ENCODE measurements at places on chromosomes 7 and 10.

GRCh38 chr7:77687100-77687746 is 9.0 kb upstream of the RSBN1L start:
- peak; percentile 34 for DNase-seq

- no peak for DNase-seq
These were observed 22.6 kb downstream of the TBATA start for GRCh38 chr10:70762441-70763175.

DNA sequence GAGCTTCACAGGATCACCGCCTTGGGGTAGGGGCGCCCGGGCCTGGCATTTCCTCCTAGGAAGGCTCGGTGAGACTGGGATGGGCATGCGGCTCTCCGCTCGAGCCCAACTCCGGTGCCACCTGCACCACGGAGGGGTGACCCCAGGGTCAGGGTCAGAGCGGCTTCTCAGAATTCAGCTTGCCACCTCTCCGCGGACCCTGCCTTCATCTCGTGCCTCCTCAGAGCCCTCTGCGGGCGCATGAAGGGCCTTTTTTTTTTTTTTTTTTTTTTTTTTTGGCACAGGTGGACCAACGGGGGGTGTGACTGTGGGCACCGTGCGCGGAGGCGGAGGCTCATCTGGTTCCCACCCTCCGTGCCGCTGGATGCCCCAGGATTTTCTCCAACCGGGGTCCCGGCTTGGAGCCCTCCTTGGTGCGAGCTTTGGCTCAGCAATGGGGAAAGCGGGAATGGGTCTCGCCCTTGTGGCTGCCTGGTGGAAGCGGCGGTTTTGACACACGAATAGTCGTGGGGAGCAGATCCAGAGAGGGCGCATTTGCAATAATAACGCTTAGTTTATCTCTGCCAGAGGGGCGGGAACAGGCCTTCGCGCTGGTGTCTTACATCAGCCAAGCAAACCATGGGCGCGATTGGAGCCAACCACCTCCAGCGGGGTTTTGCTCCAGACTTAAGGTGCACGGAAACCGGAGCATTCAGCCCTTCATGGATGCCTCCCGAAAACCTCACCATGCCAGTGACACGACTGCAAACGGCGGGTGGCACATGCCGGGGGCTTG is 5.0 kb upstream of the TNRC18 start:
- DNase-seq: peak; percentile 92

DNA sequence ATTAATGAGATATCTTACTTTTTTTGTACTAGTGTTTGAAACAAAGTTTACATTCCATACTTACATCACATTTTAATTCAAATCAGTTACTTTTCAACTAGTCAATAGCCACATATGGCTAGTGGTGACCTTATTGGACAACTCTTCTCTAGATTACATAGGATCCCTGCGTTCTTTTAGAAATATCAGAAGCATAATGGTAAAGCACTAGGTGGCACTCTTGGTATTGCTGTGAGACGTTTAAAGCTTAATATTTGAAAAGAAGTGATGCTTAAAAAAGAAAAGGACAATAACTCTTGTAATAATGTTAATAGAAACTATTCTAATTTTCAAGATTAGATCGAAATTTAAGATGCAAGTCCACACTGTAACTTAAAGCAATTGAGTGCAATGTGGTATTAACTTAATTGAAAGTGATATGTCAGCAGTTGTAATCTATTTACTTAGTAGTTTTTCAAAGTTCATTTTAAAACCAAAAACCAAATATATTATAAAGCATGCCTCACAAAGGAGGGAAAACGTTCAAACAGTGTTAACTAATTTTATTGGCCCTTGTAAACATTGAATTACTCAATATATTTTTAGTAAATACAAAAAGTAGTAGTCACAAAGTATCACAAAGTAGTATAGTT is 339.1 kb downstream of the ATRNL1 start:
- DNase-seq: peak; percentile 11

DNA sequence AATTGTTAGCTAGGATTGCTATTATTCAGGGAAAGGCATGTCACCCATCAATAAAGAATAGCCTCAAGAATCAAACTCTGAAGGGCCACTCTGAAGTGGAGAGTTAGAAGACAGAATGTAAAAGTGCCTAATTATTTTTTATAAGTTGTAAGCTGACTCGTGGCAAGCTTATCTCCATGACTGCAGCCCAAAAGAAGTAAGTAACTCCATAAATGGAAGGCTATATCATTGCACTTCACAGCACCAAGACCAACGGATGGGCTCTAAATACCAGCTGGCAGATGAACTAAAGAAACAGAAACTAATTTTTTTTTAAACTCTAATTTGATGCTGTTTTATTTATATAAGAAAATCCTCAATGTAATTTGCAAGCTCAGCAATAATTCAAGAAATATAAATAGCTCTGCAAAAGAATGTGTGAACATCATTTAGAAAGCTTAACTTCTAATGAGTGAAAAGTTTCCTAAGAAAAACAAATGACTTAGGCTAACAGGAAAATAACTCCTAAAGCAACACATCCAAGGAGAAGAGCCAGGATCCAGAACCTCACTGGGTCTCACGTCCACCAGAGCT is 165.5 kb downstream of the SNX13 start:
- DNase-seq: no peak

DNA sequence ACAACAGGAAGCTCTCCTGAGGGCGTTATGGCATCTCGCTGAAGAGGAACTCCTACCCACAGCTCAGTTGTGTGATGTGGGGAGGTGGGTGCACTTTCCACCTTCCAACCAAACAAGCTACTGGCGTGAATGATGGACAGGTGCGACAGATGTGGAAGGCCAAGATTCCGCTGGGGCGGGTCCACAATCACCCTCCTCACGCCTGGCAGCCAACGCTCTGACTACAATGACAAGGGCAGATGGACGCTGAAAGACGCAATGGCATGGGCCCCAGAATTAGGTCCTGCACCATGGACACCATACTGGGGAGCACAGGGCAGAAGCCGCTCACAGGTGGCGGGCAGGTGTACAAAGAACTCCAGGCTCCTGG is 282.5 kb downstream of the PRPF18 start:
- no peak for DNase-seq

DNA sequence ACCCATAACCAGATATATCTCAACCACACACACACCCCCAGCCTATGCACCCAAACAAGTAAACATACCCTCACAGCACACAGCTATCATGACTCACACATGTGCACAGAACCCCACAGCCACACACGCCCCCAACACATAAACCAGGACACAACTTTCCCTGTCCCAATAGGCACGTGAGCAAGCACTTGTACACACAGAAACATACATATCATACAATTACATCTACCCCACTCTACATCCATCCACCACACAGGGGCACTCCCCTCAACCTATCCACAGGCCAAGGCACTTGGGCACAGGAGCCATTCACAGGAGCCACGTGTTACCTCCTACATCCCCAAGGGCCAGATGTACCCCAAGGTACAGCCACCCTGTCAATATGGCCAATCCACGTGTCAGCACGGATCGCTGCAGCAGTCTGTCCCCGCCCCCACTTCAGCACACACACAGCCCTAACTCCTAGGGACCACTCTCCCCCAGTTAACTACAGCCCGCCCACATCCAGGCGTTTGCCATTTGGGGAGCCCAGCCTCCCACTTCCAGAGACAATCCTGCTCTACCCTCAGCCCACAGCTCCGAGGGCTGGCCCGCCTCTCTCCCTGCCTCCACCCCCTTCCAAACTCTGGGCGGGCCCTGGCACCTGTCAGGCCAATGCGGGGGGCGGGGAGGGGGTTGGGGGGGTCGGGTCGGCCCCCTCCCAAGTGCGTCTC is 163.5 kb downstream of the SH3PXD2A start:
- DNase-seq: no peak

- no peak for DNase-seq
These were observed 119.4 kb upstream of the NPS start for GRCh38 chr10:127429601-127430312.

DNA sequence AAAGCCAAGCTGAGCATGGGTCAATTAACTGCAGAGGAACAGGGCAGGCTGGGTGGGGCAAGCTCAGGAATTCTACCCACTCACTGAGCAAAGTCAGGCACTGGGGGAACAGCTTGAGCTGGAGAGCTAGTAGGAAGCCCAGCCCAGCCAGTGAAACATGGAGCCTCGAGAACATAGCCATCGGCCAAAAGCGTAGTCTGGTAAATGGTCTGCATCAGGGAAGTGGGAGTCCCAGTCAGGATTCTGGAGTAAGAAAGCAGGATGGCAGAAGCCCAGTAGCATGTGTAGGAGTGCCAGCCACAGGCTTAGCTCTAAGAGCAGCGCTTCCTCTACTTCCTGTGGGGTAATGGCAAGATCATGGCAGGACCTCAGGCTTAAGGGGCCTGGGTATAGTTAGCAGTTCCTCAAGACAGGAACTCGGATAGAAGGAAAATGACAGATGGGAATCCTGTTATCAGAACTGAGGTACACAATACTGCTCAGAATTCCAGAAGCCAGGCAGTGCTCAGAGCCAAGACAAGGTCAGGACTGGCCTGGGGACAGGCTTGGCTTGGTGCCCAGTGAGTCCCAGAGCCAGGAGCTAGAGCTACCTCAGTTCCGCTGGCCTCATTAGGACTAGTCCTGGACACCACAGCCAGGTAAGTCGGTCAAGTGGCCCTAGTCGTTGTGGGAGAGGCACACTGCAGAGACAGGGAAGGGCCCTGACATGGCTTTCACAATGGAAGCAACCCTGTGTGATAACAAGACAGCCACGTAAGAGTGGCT is 65.4 kb upstream of the MXI1 start:
- peak; percentile 38 for DNase-seq

DNA sequence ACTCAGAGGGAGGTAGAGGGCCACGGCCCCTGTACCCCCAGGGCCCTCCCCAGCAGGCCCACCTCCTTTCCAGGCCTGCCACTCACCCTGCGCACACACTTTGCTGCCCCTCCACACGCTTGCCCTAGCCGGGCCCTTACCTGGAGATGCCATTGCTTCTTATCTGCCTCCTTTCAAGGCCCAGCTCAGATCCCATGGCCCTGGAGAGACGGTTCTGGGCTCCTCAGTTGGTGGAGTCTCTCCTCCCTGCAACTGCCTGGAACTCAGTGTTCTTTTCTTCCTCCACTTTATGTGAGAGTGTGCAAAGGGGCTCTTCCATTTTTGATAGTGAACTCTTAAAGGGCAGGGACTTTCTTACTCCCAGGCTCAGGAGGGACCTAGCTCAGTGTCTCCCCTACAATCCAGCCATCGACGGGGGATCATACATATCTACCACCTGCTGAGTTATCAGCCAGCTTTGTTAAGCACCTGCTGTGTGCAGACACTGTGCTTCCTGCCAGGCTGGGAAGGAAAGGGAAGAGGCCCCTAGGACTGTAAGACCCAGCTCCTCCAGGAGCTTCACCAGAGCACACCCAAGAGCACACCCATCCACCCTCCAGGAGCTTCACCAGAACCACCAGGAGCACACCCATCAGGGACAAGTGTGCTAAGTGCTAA is 89.3 kb upstream of the MACROH2A2 start:
- DNase-seq: no peak

DNA sequence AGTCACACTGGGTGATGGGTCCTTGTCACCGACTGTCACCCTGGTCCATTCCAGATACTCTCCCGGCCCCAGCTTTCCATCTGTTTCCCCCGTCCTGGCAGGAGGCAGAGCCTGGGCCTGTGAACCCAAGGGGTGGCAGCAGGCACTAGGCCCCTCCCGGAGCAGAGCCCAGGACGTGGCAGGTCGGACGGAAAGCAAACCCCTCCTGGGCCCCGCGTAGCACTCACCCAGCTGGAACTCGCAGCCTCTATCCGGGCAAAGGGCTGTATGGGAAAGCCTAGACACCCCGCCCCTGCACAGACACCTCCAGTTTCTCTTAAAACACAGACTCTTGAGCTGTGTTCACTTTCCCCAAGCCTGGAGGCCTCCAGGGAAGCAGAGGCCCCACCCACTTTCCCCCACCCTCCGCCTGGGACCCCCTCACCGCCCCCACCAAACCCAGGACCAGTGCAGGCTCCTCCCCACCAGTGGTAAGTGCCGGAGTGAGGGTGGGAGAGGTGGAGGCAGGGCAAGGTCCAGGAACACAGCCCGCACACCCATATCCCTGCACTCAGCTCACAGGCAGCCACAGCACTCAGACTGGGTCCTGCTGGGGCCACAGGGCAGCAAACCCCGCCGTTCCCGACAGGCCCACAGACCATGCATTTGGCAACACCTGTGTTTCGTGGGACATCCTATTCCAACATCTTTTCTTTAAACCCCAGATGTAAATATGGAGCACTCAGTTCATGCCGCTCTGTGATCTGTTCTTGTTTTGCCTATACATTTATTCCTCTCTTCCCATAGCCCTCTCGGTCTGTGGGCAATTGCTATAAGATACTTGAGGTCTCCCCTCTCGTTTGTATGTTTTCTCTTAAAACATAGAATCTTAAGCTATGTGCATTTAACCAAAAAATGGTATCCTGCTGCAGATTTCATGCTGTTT is 98.2 kb upstream of the PDGFA start:
- no peak for DNase-seq

- no peak for DNase-seq
These were observed 207.2 kb upstream of the GPR26 start for GRCh38 chr10:123458933-123459332.

DNA sequence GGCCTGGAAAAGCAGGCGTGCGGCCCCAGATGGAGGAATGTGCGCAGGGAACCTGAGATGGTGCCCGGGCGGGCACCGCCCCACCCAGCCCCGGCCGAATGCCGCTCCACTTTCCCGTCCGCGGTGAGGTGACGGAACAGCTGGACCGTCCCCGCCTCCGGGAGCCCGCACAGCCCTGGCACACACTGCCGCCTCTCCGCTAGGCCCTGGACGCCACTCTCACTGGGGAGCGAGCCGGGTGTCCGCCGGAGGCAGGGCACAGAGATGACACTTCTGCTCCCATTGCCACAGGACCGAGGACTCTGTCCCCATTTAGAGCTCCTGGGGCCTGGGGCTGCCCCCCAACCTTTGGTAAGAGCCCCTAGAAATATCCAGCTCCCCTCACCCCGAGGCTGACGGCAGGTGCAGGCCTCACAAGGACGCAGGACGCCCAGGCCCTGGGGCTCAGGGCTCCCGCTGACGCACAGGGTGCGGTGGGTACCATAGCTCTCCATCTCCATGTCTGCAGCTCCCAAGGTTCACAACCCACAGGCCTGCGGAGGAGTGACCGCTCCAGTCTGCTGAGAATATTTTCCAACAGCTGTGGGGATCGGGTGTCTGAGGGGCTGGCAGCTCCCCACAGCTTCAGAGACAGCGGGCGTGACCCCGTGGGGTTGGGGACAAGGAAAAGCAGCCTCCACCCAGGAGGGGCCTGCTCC is 52.2 kb upstream of the PDGFA start:
- no peak for DNase-seq

- DNase-seq: no peak
These were observed 730.0 kb upstream of the VSTM2A start for GRCh38 chr7:53812135-53812534.

- DNase-seq: peak; percentile 71
These were observed 57.4 kb downstream of the PPP1R17 start for GRCh38 chr7:31744294-31744874.

GRCh38 chr10:14282276-14282675 is 48.4 kb downstream of the FRMD4A start:
- no peak for DNase-seq

- no peak for DNase-seq
These were observed 217.2 kb downstream of the TWIST1 start for GRCh38 chr7:18900236-18900635.

GRCh38 chr7:26165950-26166683 is 14.1 kb downstream of the NFE2L3 start:
- no peak for DNase-seq

- no peak for DNase-seq
These were observed 81.9 kb upstream of the CAPZA2 start for GRCh38 chr7:116780521-116780920.

GRCh38 chr10:24849501-24850299 is 102.7 kb downstream of the PRTFDC1 start:
- DNase-seq: no peak

GRCh38 chr10:106252541-106252940 is 912.0 kb downstream of the SORCS1 start:
- DNase-seq: no peak

- DNase-seq: no peak
These were observed 295.0 kb upstream of the LYZL1 start for GRCh38 chr10:28993861-28994260.

All from cardiac muscle cell (in vitro differentiated cells and primary cell).